ENCODE measurements at places on chromosomes 11 and 22. TPM values are rescaled to one million over a fixed set of nuclear protein-coding genes. Genes with fewer than 3 reads are reported as not detected.

STX5 gene
- 37.1 TPM for total RNA-seq

MRGPRE gene
- total RNA-seq: not detected

TRMT112 gene
- 259 TPM for total RNA-seq

CECR2 gene
- 1.2 TPM for total RNA-seq

LPXN gene
- 15.0 TPM for total RNA-seq

ANO1 gene
- total RNA-seq: 3.0 TPM

- no peak for DNase-seq
Observed at GRCh38 chr11:78612721-78613377, 38.2 kb upstream of the NARS2 start.

- DNase-seq: no peak
Observed at GRCh38 chr22:26952004-26952403, 294.6 kb downstream of the MIAT start.

GRCh38 chr11:7489376-7489775, 4.1 kb downstream of the OLFML1 start:
- DNase-seq: no peak

GRCh38 chr11:105937331-105937730, 84.7 kb downstream of the MSANTD4 start:
- peak; percentile 37 for DNase-seq

GRCh38 chr11:72331761-72332160, 87.8 kb upstream of the PHOX2A start:
- no peak for DNase-seq

DNA sequence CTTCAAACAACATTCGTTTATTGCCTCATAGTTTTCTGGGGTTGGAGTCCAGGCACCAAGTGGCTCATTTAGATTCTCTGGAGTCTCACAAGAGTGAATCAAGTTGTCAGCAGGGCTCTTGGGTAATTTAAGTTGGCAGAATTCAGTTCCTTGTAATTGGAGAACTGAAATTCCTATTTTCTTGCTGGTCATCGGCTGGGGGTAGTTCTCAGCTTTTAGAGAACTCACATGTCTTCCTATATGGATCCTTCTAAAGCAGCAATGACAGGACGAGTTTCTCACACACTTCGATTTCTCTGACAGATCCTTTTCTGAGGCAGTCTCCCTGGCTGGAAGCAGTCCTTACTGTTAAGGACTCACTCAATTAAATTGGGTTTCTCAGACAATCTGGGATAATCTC, 17.3 kb upstream of the OOSP4B start:
- no peak for DNase-seq

DNA sequence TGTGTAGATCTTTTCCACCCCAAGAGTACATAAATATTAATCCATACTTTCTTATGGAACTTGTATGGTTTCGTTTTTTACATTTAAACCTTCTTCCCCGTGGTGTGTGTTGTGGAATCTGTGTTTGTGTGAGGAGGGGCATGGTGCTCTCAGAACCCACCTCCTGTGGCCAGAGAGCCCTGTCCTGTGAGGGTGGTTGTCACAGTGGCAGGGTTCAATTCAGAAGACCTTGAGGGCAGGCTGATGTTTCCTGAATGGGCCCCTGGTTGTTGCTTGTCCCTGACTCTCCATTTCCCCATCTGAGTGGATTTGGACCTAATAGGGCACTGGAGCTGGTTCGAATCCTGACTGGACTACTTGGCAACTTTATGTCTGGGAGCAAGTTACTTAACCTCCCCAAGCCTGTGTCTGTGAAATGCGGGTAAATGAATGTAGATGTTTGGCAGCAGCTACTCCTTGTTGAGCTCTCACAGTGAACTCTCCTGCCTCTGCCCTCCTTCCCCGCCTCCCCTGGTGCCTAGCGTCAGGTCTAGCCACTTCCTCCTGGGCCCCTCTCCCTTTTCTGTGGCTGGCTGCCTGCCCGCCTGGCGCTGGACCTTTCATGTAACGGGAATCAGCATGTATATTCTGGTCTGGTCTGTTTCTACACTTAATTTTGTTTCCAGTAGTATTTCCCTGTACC, 7.3 kb downstream of the NEAT1 start:
- DNase-seq: no peak

Data from glomerular endothelial cell (primary cell).